ENCODE measurements at places on chromosomes 2 and 18. TPM values are rescaled to one million over a fixed set of nuclear protein-coding genes. Genes with fewer than 3 reads are reported as not detected.

DNA sequence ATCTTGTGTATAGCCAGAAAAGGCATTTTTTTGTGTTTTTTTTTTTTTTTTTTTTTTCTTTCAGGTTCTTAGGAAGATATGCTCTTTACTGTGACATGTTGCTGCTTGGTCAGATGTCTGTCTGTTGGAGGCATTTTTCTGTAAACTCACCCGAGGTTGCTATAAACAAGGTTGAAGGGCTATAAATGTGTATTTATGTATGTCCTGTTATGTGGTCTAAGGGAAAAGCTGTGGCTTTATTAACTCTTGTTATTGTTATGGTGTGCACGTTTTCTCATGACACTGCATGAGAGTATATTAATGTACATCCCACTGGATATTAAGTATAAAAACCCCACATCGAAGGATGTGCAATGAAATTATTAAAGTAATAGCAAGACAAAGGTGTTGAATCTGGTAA lies 102.0 kb downstream of the ZNF532 start:
- DNase-seq, result no peak

Gene PREB
- 54.2 TPM for total RNA-seq

GRCh38 chr2:202514732-202515131 lies 120.0 kb upstream of the FAM117B start:
- no peak for DNase-seq

GRCh38 chr2:159640176-159640575 lies 23.8 kb upstream of the BAZ2B start:
- DNase-seq, result no peak

Gene SLC16A14
- 7.9 TPM for total RNA-seq

GRCh38 chr2:27890924-27891672 lies 569 bp downstream of the BABAM2 start:
- DNase-seq, result peak; percentile 78

Gene UGT1A10
- total RNA-seq, result not detected

GRCh38 chr2:230864122-230864604 lies 579 bp upstream of the ITM2C start:
- no peak for DNase-seq

DNA sequence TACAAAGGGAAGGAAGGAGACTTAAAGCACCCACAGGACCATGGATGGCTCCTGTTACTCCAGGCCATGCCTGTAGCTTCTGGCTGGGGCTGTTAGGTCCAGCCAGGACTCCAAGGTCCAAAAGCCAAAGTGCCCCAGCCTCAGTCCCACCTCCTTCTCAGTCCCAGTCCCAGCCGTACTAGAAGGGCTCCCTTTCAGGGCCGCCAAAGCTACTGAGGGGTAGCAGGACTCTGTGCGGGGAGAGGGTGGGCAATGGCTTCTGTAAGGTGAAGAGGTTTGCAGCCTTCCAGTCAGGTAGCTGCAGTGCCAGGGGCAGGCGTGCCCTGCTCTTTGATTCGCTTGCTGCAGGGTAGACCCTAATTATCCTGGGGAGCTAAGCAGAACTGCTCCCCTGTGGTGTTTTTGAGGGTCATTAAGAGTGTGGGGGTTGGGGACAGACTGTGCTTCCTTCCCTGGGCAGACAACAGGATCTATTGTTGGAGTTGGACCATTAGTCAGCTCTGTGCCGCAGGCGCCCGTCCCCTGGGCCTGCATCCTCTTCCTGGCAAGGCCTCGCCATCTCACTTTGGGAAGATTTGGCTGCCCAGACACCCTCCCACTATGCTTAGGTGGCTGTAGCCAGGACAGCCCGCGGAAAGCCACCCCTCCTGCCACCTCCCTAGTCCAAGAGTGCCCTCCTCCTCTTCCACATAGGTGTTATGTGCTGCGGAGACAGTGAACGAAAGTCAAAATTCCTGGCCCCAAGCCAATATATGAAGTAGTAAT lies 118.8 kb downstream of the ZBTB7C start:
- no peak for DNase-seq

Gene HS6ST1
- 35.0 TPM for total RNA-seq

DNA sequence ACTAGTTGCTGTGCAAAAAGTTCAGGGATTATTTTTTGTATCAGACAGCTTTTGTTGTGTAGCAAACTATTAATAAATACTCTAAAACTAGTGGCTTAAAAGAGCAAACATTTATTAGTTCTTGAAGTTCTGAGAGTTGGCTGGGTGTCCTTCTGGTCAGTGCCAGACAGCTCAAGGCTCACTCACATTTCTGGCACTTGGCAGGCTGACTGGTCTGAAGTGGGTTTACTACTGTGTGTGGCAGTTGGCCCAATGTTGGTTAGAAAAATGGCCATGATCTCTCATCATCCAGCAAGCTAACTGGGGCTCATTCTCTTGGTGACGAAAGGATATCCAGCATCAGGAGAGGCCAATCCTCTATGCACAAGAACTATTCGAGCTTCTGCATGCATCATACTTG lies 71.4 kb upstream of the ZNF385B start:
- DNase-seq, result no peak

DNA sequence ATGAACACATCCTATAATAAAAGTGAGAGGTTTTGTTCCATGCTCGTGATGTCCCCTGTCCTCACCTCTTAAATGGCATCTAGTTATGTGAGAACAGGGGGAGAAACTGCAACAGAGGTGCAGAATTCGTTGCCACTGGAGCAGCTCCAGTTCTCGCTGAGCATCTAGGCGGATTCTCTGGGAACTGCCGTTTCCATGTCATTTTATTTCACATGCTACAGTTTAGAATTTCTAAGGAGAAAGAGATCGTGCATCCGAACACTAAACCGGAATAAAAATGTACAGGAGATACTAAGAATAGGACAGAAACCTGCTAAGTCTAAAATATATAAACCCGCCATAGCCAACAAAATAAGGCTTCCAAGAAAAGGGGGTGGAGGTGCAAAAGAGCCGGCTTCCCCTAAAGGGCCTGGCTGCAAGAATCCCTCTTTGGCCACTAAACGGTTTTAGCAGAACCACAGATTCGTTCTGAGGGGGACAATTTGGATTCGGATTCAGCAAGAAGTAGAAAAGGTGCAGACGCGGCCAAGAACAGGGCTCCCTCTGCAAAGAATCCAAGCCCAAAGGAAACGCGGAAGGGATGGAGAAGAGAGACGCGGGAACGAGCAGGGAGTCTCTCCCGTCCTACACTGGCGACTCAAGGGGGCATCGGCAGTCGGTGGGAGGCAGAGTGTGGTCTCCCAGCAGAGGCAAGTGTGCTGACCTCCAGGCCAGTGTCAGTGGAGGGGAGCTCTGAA lies 1.3 kb downstream of the TMEM163 start:
- no peak for DNase-seq

GRCh38 chr2:60438653-60439052 lies 114.8 kb downstream of the BCL11A start:
- no peak for DNase-seq

Gene ITGA4
- 0.49 TPM for total RNA-seq

- DNase-seq, result no peak
Measured at GRCh38 chr2:50547521-50547920, 484.4 kb downstream of the NRXN1 start.

DNA sequence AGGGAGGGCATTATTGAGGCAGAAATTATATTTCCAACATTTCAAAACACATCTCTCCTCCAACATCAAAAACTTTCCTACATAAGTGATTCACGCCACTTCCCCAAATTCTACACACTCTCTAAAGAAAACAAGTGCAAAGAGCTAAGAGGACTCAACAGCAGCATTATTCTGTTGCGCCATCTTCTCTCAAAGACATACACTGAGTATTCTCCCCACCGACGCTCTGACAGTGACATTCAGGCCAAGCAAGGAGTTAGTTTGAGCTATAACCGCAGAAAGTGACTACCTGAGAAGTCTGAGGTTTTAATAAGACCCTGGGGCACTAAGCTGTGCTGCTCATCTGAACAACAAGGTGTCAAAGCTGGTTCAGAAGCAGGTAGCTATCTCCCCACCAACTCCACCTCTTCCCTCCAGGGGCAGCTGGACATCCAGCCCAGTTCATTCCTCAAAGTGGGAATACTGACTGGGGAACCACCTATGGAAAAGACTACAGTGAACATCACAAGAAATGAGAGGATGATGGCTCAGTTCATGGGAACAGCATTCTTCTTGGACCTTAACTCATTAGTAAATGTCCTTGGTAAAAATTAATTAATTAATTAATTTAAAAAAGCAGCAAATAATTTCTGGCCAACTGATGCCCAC lies 309.5 kb upstream of the CCDC68 start:
- DNase-seq, result no peak

- DNase-seq, result peak; percentile 32
Measured at GRCh38 chr2:34096562-34097171, 497.6 kb upstream of the FAM98A start.

- no peak for DNase-seq
Measured at GRCh38 chr2:60821587-60822302, 59.6 kb upstream of the REL start.

GRCh38 chr2:239917957-239918481 lies 107.1 kb downstream of the NDUFA10 start:
- DNase-seq, result no peak

DNA sequence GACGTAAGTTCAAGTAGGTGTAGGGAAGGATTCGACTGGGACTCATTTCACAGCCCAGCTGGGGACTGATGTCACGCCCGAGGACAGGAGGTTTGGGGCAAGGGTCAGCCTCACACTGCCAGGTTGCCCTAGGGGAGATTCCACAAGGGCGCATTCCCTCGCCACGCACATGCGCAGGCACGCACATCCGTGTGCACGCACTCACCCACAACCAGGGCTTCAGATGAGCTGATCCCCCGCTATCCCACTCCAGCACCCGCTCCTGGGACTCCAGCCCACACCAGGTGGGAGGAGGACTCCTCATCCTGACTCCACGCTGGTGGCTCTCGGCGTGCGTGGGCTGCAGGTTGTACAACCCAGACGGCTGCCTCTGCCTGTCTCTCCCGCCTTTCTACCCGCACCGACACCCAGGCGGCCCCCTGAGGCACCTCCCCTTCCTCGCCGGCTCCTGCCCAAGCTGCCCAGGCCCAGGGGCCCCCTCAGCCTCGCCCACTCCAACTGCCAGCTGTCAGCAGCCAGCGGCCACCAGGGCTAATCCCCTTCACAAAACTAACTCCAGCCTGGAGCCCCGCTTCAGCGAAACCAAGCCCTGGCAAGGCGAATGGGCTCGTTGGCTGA lies 47.8 kb upstream of the FOSL2 start:
- DNase-seq, result no peak

Gene DCDC2C
- not detected for total RNA-seq

- DNase-seq, result no peak
Measured at GRCh38 chr18:22856870-22857269, 76.3 kb upstream of the RBBP8 start.

Gene SERPINB10
- total RNA-seq, result not detected

- no peak for DNase-seq
Measured at GRCh38 chr18:58255701-58256311, 211.8 kb downstream of the NEDD4L start.

GRCh38 chr2:242060212-242060835 lies 190.8 kb downstream of the RTP5 start:
- DNase-seq, result no peak

GRCh38 chr2:104909317-104909716 lies 55.4 kb downstream of the POU3F3 start:
- no peak for DNase-seq

DNA sequence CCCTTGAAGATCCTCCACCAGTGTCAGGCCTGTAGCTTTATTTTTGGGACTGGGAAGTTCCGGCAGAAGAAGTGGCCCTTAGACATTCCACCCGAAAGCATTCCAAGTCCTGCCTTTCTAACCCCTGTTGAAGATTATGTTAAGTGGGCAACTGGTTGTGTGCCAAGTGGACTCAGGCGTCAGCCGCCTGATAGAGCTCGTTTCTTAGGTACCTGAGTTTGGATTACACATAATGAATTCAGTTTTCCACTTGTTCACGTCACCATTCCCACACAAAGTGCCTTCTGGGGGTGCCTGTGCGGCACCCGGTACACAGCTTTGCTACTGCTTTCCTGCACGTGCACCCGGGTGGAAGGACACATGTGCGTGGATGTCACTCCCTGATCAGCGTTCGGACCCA lies 156.5 kb downstream of the PTGR3 start:
- no peak for DNase-seq

- DNase-seq, result no peak
Measured at GRCh38 chr2:45285311-45285710, 276.1 kb upstream of the SIX2 start.

DNA sequence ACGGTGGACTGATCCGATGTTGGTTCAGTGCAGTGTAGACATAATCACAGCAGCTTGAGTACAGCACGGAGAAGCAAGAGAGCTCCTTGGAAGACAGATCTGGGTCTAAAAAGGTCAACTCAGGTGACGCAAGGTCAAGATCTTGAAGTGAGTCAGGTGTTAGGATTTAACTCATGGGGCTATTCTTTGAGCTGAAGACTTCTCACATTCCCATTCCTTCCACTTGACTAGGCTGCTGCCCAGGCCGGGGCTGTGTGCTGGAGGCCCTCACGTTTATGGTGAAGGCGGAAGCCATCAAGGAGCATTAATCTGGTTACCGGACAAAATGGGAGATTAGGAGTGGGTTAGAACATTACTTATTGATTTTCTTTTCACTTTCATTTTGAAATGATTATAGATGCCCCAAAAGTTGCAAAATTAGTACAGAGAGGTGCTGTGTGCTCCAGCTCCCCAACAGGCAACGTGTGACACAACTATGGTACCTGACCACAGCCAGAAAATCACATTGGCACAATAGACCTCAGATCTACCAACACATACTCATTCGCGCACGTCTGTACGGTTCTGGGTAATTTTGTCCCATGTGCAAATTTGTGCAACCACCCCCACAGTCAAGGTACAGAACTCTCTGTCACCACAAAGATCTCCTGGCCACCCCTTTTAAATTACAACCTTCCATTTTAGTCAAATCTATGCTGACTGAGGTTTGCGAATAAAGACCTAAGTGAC lies 77.6 kb upstream of the SEC11C start:
- DNase-seq, result no peak
